ENCODE measurements at places on chromosomes 5 and 9.
A peak's percentile ranks its signal among the peaks of the same experiment; 100 is the strongest.

DNA sequence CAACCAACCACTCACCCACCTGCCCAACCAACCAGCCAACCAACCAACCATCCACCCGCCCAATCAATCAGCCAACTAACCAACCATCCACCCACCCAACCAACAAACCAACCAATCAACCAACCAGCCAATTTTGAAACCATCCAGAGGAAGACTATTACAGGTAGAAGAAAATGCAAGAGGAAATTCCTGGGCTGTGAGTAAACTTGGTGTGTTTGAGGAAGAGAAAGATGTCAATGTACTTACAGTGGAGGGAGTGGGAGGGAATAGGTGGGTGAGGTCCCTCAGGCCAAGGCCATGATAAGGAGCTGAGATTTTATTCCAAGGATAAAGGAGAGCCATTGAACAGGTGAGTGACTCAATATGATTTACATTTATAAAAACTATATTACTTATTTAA is 30.4 kb downstream of the C9orf57 start:
- peak; percentile 21 for DNase-seq

- DNase-seq, result no peak
These were observed 590.5 kb downstream of the CCDC171 start for GRCh38 chr9:16143310-16143709.

DNA sequence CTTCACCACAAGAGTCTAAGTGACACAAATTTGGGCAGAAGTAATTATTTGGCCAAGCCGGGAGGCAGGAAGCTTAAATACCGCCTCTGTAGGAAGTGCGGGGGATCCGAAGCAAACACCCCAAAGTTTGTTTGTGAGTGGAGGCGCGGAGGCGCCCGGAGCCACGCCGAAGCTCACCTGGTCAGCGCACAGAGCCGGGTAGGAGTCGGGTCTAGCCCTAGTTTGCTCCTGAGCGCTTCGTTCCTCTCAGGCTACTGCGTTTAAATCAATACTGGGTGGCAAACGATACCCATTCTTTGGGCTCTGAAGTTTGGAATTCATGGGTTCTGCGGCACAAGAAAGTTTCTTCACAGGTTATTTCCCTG is 855 bp downstream of the MCC start:
- peak; percentile 58 for DNase-seq

DNA sequence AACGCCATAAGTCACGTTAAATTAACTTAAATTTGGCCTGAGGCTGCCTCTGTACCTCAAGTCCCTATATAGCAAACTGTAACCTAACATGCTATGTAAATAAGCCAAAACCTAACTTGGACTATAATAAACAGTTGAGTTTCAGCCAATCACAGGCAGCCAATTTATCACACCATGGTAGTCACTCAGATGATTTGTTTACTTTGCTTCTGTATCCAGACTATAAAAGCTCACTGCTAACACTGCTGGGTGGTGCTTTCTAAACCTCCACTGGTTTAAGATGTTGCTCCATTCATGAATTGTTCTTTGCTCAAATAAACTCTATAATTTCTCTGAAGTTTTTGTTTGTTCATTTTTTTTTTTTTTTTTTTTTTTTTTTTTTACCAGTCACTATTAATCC is 62.8 kb downstream of the TRPM3 start:
- no peak for DNase-seq

GRCh38 chr5:2193142-2193541 is 310.4 kb upstream of the IRX4 start:
- DNase-seq, result no peak

DNA sequence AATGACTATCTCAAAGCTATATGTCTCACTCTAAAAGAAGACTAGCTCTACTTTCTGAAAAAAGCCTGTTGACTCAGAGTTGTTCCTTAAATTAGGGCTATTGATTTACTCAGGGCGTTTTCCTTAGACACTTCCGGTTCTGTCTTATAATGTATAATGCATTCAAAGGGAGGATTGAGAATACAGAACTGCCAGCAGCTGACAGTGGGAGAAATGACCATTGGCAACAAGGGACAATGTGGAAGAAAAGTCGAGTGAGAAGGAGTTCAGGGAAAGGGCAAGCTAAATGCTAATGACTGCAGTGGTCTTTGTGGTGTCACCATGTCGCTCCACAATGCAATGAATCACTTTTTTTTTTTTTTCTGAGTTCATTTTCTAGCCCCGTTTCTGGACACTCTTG is 65.7 kb upstream of the ANKH start:
- no peak for DNase-seq

GRCh38 chr5:89471115-89471514 is 588.1 kb upstream of the MEF2C start:
- DNase-seq, result no peak

GRCh38 chr5:1010181-1010510 is 1.5 kb downstream of the NKD2 start:
- DNase-seq, result no peak

All from mammary epithelial cell (primary cell).